Progenitor cell of endocrine pancreas (in vitro differentiated cells): ENCODE measurements at places on chromosomes 6 and 20.

- peaks cover 58% of the 10 kb centered on the region for H3K27me3 ChIP-seq
- no peaks in the 10 kb centered on the region for H3K36me3 ChIP-seq
- H3K4me3 ChIP-seq: no peak overlapping the region
- peaks cover 7% of the 10 kb centered on the region for H3K4me1 ChIP-seq
Observed at GRCh38 chr6:157232161-157232895, 91.0 kb downstream of the TMEM242 start.

GRCh38 chr6:90753820-90754643 is 167.2 kb upstream of the MAP3K7 start:
- no peak overlapping the region for H3K4me3 ChIP-seq
- DNase-seq: no peak
- H3K27ac ChIP-seq: peak overlapping the region; percentile 29
- H3K27me3 ChIP-seq: peaks cover 22% of the 10 kb centered on the region

DNA sequence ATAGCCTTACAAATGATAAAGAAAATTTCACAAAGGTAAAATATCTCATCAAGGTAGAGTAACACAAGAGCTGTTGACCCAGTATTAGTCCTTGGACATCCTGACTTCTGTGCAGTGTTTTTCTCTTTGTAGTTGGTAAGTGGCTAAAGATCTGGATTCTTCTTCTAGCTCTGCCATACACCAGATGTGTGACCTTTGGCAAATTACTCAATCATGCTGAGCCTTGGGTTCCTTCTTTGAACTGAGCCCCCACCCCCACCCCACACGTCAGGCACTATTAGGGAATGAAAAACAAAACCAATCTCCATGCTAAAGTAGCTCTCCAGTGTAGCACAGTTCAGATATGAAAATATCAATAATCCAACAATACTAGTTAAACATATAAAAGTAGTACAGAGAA is 15.1 kb upstream of the TRIM39 start:
- peaks cover 2% of the 10 kb centered on the region for H3K4me1 ChIP-seq
- peaks cover 19% of the 10 kb centered on the region for H3K36me3 ChIP-seq
- H3K4me3 ChIP-seq: no peak overlapping the region
- H3K27ac ChIP-seq: no peak overlapping the region
- DNase-seq: no peak
- H3K27me3 ChIP-seq: no peaks in the 10 kb centered on the region

GRCh38 chr6:161011492-161012480 is 20.2 kb downstream of the MAP3K4 start:
- H3K4me3 ChIP-seq: no peak overlapping the region
- H3K36me3 ChIP-seq: peaks cover 4% of the 10 kb centered on the region
- peaks cover 17% of the 10 kb centered on the region for H3K4me1 ChIP-seq
- no peak overlapping the region for H3K27ac ChIP-seq
- no peaks in the 10 kb centered on the region for H3K27me3 ChIP-seq

- H3K4me3 ChIP-seq: no peak overlapping the region
- no peak overlapping the region for H3K27ac ChIP-seq
- H3K36me3 ChIP-seq: peaks cover 9% of the 10 kb centered on the region
- H3K4me1 ChIP-seq: peaks cover 11% of the 10 kb centered on the region
- no peak for DNase-seq
- no peaks in the 10 kb centered on the region for H3K27me3 ChIP-seq
Observed at GRCh38 chr6:154878871-154879491, 116.1 kb upstream of the TIAM2 start.

DNA sequence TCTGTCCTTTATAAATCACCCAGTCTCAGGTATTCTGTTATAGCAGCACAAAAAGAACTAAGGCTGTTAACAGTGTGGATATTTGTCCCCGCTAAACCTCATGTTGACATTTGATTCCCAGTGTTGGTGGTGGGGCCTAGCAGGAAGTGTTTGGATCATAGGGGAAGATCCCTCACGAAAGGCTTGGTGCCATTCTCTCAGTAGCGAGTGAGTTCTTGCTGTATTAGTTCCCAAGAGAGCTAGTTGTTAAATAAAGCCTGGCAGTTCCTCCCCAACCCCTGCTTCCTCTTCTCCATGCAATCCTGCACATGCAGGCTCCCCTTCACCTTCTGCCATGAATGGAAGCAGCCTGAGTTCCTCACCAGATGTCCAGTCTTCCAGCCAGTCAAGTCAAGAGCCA is 29.8 kb upstream of the ERVFRD-1 start:
- H3K27ac ChIP-seq: no peak overlapping the region
- H3K4me1 ChIP-seq: no peaks in the 10 kb centered on the region
- no peak for DNase-seq
- no peaks in the 10 kb centered on the region for H3K36me3 ChIP-seq
- H3K27me3 ChIP-seq: no peaks in the 10 kb centered on the region

DNA sequence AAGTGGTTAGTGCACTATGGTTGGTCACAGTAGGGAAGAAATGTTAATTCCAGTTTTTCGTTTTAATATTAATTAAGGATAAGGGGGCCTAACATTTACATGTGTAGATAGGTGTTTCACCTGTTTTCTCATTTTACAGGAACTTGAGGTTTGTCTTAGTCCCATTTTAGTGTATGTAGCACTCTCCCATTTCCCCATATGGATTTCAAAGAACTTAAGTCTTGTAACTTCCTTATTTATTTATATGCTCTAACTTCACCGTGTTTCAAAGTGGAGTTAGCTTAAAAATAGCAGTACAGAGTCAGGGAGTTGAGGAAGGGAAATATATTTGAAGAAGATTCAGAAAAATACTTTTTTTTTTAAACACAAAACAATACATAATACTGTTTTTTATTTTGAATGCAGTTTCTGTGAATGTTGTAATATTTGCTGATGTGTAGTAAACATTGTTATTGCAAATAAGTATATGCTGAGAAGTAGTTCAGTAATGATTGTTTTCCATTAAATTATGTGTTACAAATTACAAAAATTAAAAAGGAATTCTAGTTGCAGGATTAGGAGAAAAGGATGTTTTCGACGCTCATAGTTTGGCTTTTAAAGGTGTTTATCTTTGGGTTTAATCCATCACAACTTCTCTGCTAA is 3.5 kb downstream of the SCAF8 start:
- no peak for DNase-seq
- H3K4me1 ChIP-seq: peaks cover 39% of the 10 kb centered on the region
- no peak overlapping the region for H3K4me3 ChIP-seq
- H3K27ac ChIP-seq: no peak overlapping the region

- H3K27ac ChIP-seq: peak overlapping the region; percentile 99
- H3K36me3 ChIP-seq: peaks cover 12% of the 10 kb centered on the region
- H3K4me3 ChIP-seq: peak overlapping the region; percentile 92
- H3K27me3 ChIP-seq: no peaks in the 10 kb centered on the region
- peak; percentile 98 for DNase-seq
Observed at GRCh38 chr20:31608251-31608945, 3.3 kb downstream of the ID1 start.
